ENCODE measurements at places on chromosomes 1 and 21.

DNA sequence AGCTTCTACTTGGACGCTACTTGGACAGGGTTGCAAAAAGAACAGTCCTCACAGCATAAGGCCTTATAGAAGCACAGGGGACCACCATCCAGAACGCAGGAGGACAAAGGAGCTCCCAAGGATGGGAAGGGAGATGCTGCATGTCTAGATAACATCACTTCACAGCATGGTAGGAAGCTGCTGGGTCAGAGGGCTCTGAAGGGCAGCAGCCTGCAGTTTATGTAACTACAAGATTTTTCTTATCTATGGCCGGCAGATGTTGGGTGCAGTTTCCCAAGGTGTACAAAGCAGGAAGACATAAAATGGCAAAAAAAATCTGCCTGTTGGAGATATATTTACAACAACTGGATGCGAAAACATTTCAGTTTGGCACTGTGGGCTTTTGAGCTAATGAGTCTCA lies 45.3 kb upstream of the SLC5A9 start:
- no peak for DNase-seq

DNA sequence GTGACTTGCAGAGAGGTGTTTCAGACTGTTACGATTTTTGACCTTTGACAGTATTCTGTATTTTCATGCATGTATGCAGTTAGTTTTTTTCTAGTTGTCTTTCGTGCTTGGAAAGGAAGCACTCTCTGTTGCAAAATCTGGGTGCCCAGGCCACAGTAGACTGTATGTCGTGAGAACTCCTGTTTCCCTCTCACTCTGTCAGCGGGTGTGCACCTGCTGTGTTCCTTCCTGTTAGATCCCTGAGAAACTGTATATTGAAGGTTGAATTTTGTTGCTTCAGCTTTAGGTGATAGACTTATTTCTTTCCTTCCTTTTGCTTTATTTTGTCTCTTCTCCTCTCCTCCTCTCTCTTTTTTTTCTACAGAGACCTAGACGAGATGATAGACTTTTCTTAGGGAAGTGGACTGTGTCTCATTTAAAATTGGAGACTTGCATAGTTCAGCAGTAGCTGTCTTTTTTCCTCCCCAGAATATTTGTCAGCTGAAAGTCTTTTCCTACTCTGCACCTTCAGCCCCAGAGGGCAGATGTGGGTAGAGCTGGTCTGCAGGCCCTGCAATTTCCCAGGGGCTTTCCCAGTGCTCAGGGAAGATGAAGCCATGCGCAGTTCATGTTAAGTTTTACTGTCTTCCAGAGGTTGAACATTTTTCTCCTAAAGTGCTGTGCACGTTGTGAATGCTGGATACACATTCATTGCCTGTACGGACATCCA lies 1.4 kb downstream of the TRAPPC10 start:
- DNase-seq = no peak

- no peak for DNase-seq
Measured at GRCh38 chr1:13801655-13802486, 101.9 kb downstream of the PRDM2 start.

GRCh38 chr1:41315146-41315822 lies 46.0 kb upstream of the FOXO6 start:
- DNase-seq = no peak

GRCh38 chr1:88847643-88848042 lies 43.7 kb downstream of the GTF2B start:
- no peak for DNase-seq

GRCh38 chr1:166925810-166926478 lies 49.4 kb downstream of the ILDR2 start:
- no peak for DNase-seq

DNA sequence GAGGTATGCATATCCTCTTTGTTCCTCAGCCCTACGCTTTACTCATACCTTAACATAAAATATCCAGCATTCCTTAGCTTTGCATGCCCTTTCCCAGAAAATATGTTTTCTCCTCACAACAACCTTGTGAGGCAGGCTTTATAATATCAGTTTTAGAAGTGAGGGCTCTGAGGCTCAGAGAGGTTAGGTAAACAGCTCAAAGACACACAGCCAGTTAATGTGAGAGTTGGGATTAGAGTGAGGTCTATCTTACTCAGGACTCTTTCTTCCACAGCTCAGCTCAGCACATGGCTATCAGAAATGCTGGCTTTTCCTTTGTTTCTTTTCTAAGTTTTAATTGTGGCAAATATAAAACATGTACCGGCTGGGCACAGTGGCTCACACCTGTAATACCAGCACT lies 27.9 kb downstream of the CSF1 start:
- DNase-seq = no peak

DNA sequence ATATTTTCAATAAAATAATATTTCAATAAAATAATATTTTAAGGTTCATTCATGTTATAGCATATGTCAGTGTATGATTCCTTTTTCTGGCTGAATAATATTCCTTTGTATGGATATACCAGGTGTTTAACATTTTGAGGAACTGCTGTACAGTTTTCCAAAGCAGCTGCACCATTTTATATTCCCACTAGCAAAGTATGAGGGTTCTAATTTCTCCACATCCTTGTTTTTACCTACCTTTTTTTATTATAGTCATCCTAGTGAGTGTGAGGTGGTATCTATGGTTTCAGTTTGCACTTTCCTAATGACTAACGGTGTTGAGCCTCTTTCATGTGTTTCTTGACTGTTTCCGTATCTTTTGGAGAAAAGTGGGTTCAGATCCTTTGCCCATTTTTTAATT lies 5.2 kb downstream of the DEGS1 start:
- no peak for DNase-seq

GRCh38 chr1:54884768-54885167 lies 2.2 kb downstream of the DHCR24 start:
- no peak for DNase-seq

GRCh38 chr1:246508897-246509688 lies 2.0 kb upstream of the SMYD3 start:
- DNase-seq = no peak

All from AG09319 (cell line).